ENCODE measurements at places on chromosomes 11 and 22. TPM values are rescaled to one million over a fixed set of nuclear protein-coding genes. Genes with fewer than 3 reads are reported as not detected.

KRTAP5-10 gene
- not detected for total RNA-seq

PDE3B gene
- 44.4 TPM for total RNA-seq

OTOG gene
- not detected for total RNA-seq

C11orf91 gene
- 0.28 TPM for total RNA-seq

SCN4B gene
- 0.41 TPM for total RNA-seq
